Stimulated activated naive CD8-positive, alpha-beta T cell treated with anti-CD3 and anti-CD28 coated beads, Interleukin-15, amount 100 ng/mL, for 72 hours (primary cell): ENCODE measurements at places on chromosomes 12 and 14.

GRCh38 chr12:57735198-57735855, 3.2 kb downstream of the AGAP2 start:
- no peak for DNase-seq

GRCh38 chr12:131085816-131086591, 132.3 kb downstream of the ADGRD1 start:
- DNase-seq: peak; percentile 4

DNA sequence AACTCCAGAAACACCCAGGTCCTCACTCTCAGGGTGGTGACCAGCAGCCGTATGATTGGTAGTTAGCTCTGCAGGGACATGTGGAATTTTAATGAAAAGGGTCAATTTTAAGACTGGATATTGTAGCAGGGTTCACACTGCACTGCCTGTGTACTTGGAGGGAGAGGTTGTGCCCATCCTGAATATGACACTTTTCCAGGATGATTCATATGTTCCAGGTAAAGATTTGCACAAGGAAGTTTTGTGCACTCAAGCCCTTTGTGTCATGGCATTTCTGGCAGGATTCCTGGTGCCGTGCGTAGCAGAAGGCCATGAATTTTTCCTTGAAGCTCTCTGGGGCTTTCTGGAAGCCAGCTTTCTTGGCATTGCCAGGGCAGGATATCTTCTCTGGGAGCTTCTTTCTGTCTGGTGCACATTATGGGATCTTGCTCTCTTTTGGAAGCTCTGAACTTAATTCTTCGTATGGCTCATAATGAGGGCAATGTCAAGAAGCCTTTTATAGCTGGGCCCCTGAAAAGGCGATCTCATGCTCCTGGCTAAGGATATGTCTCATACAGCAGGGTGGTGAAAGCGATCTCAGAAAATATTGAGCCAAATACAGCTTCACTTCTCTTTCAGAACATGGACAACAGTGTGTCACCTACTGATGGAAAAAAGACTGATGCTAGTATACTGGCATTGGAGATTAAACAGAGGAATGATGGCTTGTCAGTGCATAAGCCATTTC, 1133.9 kb downstream of the AACS start:
- no peak for DNase-seq

- DNase-seq: no peak
Measured at GRCh38 chr14:52279408-52279807, 11.9 kb downstream of the PTGDR start.

DNA sequence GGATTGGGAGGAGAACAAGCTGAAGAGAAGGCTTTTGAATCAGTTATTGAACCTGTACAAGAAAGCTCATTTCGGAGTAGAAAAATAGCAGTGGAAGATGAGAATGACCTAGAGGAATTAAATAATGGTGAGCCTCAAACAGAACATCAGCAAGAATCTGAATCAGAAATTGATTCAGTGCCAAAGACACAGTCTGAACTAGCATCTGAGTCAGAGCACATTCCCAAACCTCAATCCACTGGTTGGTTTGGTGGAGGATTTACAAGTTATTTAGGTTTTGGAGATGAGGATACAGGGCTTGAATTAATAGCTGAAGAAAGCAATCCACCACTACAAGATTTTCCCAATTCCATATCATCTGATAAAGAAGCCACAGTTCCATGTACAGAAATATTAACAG, 13.5 kb downstream of the MIA2 start:
- no peak for DNase-seq
